Esophagus (tissue), 2 donors: ENCODE measurements at places on chromosomes 1 and 21. TPM values are rescaled to one million over a fixed set of nuclear protein-coding genes. Genes with fewer than 3 reads are reported as not detected.

Gene LCE1C
- not detected for polyA plus RNA-seq

Gene PPP1R12B
- polyA plus RNA-seq = 7.5 TPM

Gene RGS16
- 1.1 TPM for polyA plus RNA-seq

Gene MRPL20
- polyA plus RNA-seq = 59.1 TPM

Gene PAQR7
- 9.5 TPM for polyA plus RNA-seq

Gene IL23R
- polyA plus RNA-seq = 0.01 TPM

Gene LIN9
- 2.0 TPM for polyA plus RNA-seq

Gene MCOLN2
- polyA plus RNA-seq = 0.79 TPM

Gene C1orf94
- polyA plus RNA-seq = not detected

Gene ACTA1
- polyA plus RNA-seq = 1.8 TPM

Gene SPATA46
- polyA plus RNA-seq = not detected

Gene KIAA0319L
- 12.8 TPM for polyA plus RNA-seq

Gene MCOLN3
- 0.41 TPM for polyA plus RNA-seq

Gene KCNE2
- 0.14 TPM for polyA plus RNA-seq

Gene TGFB2
- 0.34 TPM for polyA plus RNA-seq

Gene TSPAN1
- polyA plus RNA-seq = 2.3 TPM

Gene TMIGD3
- 0.31 TPM for polyA plus RNA-seq
